ENCODE measurements at places on chromosomes 5 and 9.

GRCh38 chr9:98502976-98503325, 205.8 kb downstream of the GABBR2 start:
- no peak for DNase-seq

DNA sequence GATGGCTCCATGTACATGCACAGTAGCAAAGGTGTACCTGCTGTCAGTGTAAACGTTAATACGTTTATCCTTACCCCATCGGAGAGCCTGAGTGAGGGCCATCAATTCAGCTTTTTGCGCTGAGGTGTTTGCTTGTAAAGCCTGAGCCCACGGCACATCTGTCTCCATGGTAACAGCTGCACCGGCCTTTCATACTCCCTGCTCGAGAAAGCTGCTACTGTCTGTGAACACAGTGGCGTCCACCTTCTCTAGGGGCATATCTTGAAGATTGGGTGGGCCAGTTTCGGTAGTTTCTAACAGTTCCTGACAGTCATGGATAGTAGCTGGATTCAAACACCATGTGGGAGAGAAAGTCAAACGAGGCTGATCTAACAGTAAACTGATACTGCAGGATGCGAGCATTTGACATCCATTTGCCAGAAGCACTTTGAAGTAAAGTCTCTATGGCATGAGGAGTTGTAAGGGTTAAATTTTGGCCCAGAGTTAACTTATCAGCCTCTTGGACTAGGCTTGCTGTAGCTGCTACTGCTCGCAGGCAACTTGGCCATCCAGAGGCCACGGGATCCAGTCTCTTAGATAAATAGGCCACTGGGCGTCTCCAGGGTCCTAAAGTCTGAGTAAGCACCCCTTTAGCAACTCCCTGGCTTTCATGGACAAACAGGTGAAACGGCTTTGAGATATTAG, 21.0 kb upstream of the RHOBTB3 start:
- no peak for DNase-seq

GRCh38 chr9:127333221-127334064, 63.5 kb upstream of the SLC2A8 start:
- DNase-seq: no peak

- DNase-seq: no peak
These were observed 28.5 kb downstream of the GLRA1 start for GRCh38 chr5:151896031-151896691.

GRCh38 chr9:113631871-113632665, 168.5 kb downstream of the RGS3 start:
- DNase-seq: no peak

DNA sequence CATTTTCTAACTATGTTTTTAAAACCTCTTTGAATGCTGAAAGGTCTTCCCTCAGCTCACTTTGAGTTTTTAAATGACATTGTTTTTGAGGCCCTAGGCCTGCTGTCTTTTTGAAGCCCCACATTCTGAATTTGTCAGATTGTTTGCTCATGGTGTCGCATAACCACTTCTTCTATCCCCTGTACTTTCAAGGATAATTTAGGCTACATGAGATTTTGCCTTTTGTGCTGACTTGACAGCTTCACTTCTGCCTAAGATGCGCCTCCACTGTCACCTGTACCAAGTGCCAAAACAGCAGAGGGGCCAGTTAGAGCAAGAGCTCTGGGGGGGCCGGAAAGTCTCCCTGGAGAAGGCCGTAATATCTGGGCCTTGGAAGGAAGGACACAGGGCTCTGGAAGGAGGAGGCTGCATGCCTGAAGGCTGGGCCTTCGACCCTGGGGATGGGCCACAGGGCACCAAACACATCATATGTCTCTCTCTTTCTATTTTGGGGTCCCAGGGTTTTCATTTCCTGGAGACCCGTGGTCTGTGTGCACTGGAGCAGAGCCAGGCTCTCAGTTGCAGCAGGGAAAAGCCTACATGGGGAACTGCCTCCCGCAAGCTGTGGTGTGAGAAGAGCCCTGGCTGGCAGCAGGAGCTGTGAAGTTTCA, 49.1 kb downstream of the NDST1 start:
- no peak for DNase-seq

DNA sequence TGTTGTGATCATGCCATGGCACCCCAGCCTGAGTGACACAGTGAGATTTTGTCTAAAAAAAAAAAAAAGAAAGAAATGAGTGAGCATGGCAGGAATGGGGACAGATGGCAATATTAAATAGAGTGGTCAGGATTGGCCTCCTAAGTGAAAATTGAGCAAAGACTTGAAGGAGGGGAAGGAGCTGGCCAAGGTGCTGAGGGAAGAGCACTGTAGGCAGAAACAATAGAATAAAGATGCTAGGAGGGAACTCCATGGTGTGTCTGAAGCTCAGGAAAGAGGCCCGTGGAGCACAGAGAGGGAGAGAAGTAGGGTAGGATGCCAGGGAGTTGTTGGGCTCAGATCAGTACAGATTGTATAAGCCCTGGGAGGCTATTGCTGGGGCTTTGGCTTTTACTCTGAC, 64.4 kb upstream of the PCAT7 start:
- no peak for DNase-seq

GRCh38 chr5:137706841-137707240, 29.0 kb downstream of the KLHL3 start:
- DNase-seq: no peak

DNA sequence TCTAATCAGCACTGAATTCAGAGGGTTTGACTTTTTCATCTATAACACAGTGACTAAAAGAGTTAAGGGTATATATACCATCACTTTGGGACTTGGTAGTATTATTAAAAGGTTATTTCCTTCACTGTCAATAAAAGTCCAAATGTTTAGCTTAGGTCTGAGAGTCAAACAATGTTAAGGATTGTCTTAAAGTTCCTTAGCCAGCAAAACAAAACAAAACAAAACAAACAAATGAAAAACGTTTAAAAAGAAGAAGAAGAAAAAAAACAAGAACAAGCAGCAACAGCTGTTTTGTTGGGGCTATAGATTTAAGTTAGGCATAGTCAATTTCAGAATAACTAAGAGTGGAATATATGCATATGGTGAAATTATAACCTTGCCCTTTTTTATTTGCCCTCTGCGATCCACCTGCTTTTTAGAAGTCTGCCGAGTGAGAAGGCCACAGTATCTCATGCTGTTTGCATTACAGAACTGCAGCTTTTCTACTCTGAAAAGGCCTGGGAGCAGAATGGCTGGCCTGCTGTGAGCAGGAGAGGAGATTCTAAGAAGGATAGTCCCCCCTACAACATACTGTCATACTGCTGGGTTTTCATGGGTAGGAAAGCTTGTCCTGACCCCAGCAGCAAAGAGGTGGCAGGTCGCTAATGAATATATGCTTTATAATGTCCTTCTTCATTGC, 141.7 kb downstream of the NTRK2 start:
- DNase-seq: no peak

DNA sequence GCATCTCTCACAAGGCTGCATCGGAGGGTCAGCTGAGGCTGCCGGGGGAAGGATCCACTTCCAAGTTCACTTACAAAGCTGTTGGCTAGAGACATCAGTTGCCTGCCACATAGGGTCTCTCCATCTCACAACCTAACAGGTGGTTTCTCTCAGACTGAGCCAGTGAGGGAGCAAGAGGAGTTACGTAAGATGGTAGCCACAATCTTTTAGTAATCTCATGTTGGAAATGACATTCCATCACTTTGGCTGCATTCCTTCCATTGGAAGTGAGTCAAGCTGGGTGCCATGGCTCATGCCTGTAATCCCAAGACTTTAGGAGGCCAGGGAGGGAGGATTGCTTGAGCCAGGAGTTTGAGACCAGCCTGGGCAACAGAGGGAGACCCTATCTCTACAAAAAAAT, 7.4 kb upstream of the GRK6 start:
- no peak for DNase-seq

DNA sequence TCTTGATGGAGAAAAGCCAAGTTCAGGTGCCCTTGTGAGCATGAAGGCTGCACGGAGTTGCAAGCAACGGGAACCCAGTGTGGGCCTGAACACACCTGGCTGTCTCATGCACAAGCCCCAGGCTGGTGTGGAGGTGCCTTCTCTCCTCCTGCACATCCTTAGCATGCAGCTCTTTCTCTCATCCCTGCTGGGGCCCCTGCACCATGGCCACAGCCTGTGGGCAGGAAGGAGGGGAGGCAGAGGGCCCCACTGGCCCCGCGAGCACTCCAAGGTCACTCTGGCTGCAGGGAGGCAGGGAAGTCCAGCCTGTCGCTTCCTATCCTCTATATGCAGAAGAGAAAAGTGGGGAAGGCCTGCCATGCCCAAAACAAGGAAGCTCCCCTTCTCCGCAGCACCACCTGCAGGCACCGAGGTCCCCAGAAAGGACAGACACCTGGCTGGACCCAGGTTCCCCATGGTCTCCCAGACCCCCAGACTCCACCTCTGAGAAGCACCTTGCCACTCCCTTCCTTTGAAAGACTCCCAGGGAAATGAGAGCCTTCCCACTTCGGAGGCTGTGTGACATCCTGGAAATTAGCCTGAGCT, 18.6 kb downstream of the STKLD1 start:
- DNase-seq: no peak

- no peak for DNase-seq
These were observed 72.3 kb upstream of the PRLR start for GRCh38 chr5:35302544-35302943.

- DNase-seq: no peak
These were observed 75.7 kb upstream of the SMIM23 start for GRCh38 chr5:171709930-171710329.

DNA sequence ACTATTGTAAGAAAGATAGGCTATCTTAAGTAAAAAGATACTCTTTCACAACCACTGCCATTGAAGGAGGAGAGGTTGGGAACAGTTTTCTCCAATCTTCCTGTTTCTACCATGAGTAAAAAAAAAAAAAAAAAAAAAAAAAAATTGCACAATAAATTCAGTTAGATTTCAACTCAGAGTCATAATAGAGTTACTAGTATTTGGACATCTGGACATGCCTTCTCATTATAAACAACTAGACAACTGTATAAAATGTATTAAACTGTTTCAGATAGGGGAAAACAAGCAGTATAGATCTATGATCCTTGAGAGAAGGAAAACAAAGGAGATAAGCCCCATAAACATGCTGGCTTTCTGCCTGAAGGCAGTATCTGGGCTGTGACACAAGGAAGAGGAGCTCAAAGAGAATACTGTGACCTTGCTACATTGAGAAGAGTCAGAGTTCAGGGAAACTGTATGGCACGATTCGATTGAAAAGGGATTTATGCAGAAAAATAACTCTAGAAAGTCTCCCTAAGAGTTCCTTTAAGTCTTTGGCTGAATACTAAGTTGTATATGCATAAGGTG, 249.2 kb upstream of the POU5F2 start:
- no peak for DNase-seq

DNA sequence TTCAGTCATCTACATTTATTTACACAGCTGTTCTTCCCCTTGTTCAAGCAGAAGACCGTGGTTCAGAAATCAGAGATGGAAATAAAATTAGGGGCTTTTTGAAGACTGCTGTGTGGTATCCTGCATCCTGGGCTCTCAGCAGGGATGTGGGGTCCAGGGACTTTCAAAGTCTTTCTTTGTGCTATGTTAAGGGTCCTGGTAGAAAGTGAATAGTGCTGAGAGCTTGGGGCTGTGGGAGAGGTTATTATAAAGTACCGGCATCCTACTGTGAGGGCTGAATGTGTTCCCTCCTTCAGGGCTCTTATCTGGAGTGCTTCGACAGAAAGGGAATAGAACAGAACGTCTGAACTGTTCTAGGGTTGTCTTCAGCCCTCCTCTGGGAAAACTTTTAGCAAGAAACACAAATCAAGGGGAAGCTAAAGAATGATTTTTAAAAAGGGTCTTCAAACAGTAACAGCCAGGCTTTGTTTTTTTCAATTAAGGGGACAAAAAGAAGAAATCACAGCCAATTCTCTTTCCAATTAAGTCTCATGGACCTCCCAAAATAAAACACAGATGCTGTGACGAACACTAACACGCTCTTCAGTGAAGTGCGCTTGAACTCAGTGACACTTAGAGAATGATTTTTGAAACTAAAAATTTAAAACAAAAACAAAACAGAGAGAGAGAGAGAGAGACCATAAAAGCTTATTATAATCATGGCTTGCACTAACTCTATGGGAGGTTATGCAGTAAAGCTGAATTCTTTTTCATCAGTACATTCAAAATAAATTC, 15.7 kb upstream of the SLC1A3 start:
- DNase-seq: no peak

DNA sequence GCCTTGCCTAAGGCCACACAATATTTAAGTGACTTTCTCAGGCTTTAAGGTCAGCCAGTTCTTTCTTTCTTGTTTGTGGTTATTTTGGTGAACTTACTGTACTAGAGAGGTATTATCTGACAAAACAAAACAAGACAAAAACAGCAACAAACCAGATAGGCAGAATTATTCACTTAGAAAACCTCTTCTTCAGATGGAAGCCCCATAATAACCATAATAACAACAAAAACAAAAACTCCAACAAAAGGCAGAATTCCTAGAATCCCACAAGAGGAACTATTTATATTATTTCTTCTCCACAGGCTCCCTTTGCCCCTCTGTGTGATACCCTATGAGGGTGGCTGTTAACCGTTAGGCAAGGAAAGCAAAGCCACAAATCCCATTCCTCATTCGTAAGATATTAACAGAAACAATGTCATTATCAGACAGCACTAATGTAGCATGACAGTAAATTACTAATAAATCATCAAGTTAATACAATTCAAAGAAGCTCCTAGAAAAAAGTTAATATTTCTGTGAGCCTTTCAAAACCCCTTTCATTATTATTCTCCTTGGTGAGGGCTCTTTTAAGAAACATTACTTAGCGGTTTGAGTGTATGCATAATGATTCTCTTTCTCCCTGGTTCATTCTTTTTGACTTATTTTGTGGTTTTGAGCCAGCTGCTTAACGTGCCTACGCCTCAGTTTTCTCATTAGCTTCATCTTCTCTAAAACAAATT, 274.9 kb downstream of the EFNA5 start:
- no peak for DNase-seq

GRCh38 chr9:136151214-136151804, 32.6 kb upstream of the TMEM250 start:
- DNase-seq: no peak

GRCh38 chr9:104983491-104983890, 55.5 kb upstream of the ABCA1 start:
- DNase-seq: no peak

- DNase-seq: no peak
These were observed 95.9 kb upstream of the GNAQ start for GRCh38 chr9:78127279-78128225.

- no peak for DNase-seq
These were observed 23.0 kb downstream of the ABL1 start for GRCh38 chr9:130857864-130858738.

- DNase-seq: no peak
These were observed 22.1 kb upstream of the PLCXD3 start for GRCh38 chr5:41532485-41532884.

- DNase-seq: peak; percentile 56
These were observed 71.2 kb upstream of the CNTLN start for GRCh38 chr9:17063535-17064135.

GRCh38 chr9:118761016-118761790, 608.0 kb downstream of the BRINP1 start:
- DNase-seq: no peak

- DNase-seq: no peak
These were observed 11.1 kb downstream of the GAPVD1 start for GRCh38 chr9:125272697-125273096.

- DNase-seq: peak; percentile 21
These were observed 1.0 kb upstream of the TPM2 start for GRCh38 chr9:35690614-35691333.
